Activated CD8-positive, alpha-beta memory T cell treated with anti-CD3 and anti-CD28 coated beads, Interleukin-2, amount 50 U/mL, for 48 hours (primary cell): ENCODE measurements at places on chromosomes 6 and 20.

DNA sequence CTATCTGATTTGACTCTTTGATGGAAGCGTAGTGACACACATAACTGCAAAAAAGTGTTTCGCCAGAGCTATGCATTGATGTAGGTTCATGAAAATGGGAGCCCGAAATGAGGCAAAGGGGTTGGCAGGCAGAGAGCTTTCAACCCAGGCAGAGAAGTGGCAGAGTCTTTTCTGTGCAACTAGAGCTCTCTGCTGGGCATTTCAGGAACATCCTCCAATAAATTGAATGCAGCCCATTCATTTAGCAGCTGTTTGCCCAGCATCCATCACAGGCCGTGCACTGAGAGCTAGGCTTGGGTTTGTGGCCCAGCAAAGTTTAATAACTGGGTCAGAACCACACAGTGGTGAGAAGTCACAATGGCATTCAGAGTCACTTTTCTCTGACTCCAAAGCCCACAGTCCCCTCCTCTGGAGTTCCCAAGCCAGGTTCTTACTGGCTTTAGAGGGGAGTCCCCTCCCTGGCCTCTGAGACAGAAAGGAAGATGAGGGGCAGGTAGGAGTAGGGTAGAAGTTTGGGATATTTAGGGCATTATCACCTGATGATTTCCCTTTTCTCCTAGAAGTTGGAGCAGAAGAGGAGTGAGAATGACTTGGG is 31.8 kb upstream of the ELMO2 start:
- no peak for DNase-seq

DNA sequence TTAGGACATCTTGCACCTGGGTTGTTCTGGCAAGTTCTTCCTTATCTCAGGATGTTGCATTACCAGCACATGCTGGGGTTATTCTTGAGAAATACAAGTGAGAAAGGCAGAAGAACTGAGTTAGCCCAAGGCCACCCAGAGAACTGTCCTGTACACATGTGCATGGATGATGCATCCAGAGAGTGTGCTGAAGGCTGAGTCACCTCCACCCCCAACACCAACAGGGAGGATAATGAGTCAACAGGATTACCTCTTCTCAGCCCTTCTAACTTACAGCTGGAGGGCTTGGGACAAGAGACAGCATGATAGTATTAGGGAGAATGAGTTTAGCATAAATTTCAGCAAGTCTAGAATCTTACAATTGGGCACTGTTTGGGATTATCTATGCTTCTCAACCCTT is 8.5 kb downstream of the SCGN start:
- peak; percentile 51 for DNase-seq

DNA sequence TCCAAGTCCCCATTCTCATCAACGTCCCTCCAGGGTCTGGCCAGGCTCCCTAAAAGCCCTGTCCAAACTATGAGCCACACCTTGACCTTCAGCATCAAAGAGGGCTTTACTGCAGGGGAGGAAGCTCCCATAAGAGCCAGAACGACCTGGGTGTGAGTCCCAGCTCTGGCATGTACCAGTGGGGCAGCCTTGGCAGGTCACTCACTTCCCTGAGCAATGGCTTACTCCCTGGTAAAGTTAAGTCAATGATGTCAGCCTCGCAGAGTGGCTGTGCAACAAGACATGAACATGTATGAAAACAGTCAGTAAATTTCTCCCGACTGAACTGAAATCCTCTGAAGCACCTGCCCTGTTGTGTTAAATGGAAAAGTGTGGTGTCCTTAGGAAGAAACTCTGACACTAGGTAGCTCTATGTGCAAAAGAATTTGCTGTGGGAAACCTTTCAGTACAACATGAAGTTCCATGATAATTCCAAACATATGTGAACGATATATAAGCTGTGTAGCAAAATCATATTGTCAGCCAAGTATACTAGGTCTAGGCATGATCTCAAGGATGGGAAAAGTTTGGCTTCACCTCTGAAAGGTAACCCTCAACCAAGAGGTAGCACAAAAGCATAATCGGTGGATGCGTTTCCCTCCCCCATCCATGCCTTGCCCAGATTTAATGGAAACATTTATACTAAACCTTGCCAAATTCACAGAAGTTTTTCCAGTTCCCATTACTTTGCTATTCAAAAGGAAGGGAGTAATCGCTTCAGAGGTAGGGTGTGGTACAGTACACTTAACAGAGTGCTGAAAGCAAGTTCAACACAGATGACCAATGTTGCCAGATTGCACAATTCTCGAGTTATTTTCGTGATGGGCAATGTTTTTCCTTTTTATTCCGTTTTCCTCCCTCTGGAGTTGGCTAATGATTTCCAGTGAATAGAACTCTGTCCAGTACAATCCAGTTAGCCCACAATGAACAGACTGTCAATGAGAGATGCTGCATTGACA is 49.0 kb upstream of the RANBP9 start:
- no peak for DNase-seq

DNA sequence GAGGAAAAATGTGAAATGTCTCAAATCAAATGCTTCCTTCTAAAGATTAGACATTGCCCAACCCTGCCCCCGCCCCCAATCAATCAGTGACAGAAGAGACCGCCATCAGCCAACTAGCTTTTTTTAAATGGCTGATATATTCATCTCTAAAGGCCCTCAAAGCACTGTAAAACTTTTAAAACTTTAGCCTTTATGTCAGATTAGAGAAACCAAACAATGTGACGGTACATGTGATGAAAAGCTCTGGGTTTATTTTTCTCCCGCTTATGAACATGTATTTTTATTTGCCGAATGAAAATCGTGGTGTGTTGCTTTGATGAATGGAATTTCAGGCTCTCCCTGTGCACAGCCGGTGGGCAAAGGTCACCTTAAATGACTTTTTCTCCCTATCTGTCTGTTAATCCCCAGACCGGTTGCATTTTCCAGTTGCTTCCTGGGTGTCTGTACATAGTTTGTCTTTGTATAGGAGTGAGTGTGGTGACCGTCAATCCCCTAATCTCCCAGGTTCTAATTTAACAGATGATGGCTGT is 38.5 kb downstream of the TBC1D7 start:
- no peak for DNase-seq

GRCh38 chr6:168884646-168885086 is 369.0 kb downstream of the THBS2 start:
- peak; percentile 96 for DNase-seq

- no peak for DNase-seq
Measured at GRCh38 chr6:61886608-61887259, 399.3 kb downstream of the KHDRBS2 start.

DNA sequence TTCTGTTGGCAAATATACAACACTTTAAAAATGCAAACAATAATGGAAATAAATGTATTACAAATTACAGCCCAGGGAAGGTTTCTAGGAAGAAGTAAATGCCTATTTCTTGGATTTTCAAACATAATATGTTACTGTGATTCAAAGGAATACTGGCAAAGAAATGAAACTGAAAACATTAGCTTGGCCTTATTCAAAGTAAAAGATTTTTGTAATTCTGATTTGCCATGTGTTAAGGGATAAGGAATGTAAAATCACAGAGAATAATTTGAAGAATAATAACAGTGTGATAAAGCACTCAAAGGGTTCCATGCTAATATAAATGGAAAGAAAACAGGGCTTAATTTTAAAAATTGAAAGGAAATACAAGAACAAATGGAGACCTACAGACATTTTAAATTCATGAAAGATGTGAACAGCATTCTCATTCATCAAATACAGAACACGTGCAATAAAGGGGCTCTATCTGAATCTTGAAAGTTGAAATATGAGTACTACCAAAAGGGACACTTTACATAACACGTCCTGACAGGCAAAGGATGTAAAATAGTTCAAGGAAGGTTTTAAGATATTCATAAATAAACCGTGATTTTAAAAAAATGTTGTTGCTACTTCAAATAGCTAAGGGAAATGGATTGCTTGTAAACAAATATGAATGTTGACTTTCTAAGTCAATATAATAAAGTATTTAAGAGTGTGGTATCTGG is 138.1 kb downstream of the RFPL4B start:
- no peak for DNase-seq
